ENCODE measurements at places on chromosomes 6 and 20. TPM values are rescaled to one million over a fixed set of nuclear protein-coding genes. Genes with fewer than 3 reads are reported as not detected.

GRCh38 chr20:1900321-1900801 lies 5.2 kb downstream of the SIRPA start:
- peak; percentile 77 for DNase-seq

PTCHD4 gene
- total RNA-seq, result 1.3 TPM

GRCh38 chr6:9623985-9624384 lies 790.9 kb downstream of the TFAP2A start:
- DNase-seq, result peak; percentile 87

DNA sequence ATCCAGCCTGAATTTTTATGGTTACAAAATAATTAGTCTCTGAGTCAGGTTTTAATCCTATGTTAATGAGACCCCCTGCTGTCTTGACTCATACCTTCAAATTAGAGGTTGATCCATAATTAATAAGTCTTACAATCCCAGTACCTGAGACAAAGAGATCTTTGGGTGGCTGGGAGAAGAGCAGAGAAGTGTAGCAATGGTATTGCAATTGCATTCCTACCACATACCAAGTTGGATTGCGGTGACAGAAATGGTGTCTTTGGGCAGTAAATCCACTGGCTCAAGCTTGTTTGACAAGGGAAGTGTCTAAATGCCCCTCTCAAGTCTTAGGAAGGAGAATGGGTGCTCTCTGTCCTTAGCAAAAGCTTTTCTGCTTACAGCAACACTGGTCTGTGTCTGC lies 150.4 kb downstream of the BTBD3 start:
- peak; percentile 75 for DNase-seq

GRCh38 chr20:35663516-35664465 lies 909 bp downstream of the CPNE1 start:
- peak; percentile 62 for DNase-seq

GRCh38 chr20:37075932-37076685 lies 19.7 kb downstream of the RBL1 start:
- DNase-seq, result peak; percentile 83

GRCh38 chr20:32697608-32698007 lies 23.9 kb upstream of the C20orf203 start:
- DNase-seq, result no peak

- peak; percentile 36 for DNase-seq
Measured at GRCh38 chr20:58808271-58809046, 42.2 kb downstream of the GNAS-AS1 start.

HLA-G gene
- total RNA-seq, result not detected

DNA sequence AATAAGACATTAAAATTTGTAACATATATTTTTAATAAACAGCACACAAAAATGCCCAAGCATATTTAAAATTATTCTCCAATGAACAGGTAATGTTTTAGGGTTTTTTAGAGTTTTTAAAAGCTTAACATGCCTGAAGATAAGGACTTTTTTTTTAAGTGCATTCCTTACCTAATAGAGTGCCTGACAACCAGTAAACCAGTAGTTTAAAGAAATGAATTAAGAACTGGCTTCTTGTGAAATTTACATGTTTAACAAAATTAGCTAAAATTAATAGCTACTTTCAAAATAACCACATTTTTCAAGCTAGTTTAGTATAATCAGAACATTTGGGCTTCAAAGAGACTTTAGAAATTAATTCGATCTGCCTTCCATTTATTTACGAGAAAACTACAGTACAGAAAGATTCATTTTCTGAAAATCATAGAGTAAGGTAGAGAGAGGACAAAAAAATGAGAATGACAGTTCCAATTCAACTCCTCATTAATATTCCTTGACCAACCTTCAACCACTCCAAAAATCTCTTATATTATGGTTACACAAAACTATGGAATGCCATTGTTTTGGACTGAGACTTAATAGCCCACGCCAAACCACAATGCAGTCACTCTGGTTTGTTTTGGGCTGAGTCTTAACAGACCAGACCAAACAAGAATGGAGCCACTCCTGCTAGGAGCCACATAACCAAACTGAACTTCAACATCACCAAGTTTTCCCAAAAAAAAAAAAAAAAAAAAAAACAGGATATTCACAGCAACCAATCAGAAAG lies 5.7 kb upstream of the PLN start:
- peak; percentile 83 for DNase-seq

ELMO2 gene
- total RNA-seq, result 54.9 TPM

All from M059J (cell line).